ENCODE measurements at places on chromosomes 16 and 17.

DNA sequence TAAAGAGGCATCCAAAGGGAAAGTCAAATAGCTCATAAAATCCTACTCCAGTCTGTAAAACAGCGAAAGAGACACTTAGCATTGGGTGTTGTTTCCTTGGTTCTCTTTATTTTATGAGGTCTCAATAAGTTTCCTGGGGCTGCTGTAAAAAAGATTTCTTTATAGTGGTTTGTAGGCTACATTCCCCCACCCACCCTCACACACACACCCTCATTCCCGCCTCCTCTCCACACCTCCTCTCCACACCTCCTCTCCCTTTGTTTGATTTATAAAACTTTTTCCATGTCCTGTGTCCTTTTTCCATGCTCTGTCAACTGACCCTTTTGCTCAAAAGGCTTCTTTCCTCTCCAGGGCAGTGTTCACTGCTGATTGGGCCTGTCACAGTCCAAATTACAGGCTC, 178.9 kb upstream of the SOX9 start:
- no peak for DNase-seq

DNA sequence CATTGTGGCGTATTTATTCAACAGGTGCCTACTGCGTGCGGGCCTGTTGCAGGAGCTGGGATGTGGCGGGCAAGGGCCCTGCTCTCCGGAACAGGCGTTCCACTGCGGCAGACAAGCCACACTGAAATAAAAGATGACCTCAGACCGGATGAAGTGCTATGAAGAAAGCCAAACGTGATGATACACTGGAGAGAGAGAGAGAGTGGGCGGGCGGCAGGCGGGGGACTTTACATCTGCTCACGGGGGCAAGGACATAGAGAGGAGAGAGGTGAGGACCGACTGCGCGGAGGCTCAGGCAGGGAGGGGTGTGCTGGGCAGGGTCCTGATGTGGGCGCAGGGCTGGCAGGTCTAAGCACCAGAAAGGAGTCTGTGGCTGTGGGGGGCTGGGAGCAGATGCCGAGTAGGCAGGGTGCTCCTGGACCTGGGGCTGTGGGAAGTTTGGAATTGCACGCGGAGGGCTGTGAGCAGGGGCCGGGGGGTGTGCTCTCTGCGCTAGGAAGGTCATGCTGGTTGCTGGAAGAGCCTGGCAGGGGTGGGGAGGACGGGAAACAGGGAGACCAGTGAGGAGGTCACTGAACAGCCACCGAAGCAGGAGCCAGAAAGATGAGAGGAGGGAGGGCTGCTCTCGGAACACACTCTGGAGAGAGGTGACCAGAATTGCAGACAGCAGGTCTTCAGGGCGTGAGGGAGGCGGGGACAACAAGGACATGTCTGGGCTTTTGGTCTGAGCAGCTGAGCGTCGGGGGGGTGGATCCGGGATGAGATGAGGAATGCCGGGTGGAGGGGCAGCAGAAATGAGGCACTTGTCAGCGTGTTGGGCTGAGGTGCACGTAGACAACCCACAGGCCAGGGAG, 9.9 kb downstream of the MXRA7 start:
- DNase-seq: no peak

DNA sequence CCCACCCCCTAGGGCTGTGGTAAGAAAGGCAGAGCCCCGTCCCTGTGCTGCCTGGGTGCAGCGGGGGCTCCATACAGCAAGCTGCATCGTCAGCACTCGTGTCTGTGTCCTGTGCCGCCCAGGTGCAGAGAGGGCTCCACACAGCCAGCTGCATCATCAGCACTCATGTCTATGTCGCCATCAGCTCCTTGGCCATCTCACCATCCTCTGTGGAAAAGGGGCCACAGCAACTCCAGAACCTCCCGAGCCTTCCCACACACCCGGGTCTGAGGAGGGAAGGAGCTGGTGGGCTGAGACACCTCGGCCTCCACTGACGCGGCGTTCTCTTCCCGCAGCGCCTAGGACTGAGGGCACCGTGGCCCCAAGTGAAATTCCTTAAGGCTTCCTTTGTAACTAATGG, 72.9 kb upstream of the CHMP6 start:
- no peak for DNase-seq

GRCh38 chr16:3461151-3461550, 17.7 kb downstream of the NAA60 start:
- peak; percentile 77 for DNase-seq

GRCh38 chr16:14569213-14569612, 60.8 kb downstream of the PARN start:
- DNase-seq: no peak

- DNase-seq: peak; percentile 87
Measured at GRCh38 chr16:89764711-89765201, 43.4 kb downstream of the ZNF276 start.

- no peak for DNase-seq
Measured at GRCh38 chr17:30200106-30200505, 35.4 kb downstream of the SLC6A4 start.

GRCh38 chr16:48067388-48067787, 88.4 kb downstream of the ABCC12 start:
- no peak for DNase-seq

GRCh38 chr17:81537856-81538555, 9.8 kb downstream of the FSCN2 start:
- no peak for DNase-seq

DNA sequence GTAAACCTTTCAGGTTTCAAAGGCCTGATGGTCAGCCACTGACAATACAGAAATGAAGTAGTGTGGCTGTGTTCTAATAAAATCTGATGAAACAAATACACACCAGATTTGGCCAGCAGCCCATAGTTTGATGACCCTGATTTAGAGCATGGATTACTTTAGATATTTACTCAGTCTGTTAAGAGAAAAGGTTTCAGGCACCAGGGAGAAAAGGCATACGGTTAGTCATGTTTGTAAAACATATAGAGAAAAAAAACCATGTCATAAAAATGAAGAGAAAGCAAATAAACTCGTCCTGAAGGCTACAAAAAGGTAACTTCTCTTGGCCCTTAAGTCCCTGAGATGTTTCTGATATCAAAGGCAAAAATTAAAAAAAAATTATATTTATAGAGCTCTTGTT, 112.1 kb downstream of the ADAMTS18 start:
- no peak for DNase-seq

DNA sequence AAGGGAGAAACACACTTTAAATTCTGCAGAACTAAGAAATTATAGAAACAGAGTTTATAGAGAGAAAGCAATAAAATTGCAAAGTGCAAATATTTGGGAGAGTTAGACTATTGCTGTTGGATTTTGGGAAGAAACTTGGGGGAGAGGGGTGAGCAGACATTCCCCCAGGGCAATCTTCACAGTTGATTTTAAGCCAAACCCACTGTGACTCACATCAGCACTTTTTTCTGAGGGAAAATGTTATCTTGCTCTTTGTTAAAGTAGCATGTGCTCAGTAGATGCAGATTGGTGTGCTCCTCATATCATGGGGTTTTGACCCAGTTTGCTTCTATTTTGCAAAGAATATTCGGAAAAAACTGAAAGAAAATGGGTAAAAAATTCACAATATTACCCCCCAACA, 367.6 kb downstream of the CDH11 start:
- DNase-seq: no peak

- DNase-seq: no peak
Measured at GRCh38 chr17:8144401-8145231, 7.6 kb downstream of the PER1 start.

- no peak for DNase-seq
Measured at GRCh38 chr16:3328643-3329042, 23.3 kb downstream of the ZNF75A start.

DNA sequence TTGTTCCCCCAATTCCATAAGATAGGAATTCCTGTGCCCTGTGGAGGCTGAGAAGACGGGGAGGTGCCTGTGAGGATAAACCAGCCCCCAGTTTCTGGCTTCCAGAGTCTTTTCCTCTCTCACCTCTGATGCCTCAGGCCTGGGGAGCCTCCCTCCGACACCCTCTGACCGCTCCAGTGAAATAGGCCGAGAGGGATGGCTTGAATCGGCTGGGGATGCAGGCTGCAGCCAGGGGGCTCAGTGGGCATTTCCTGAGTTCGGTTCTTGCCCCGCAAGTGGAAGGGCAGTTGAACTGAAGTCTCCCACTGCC, 339.4 kb downstream of the SEC14L1 start:
- DNase-seq: no peak

DNA sequence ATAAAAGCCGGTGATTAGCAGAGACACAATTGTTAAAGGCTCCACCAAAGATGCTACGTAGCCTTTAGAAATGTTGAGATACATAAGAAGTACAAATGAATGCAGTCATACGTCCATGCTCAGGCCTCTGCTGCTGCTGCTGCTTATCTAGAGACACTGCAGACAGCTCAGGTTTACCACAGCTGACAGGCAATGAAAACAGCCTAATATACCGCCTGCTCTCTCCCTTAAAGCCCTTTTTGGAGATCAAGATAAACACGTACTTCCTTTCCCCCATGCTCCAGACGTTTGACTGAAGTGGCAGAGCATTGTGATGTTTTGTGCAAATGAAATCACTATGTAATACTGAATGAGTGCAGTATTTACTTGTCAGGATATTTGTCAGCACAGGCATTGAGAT, 185.3 kb downstream of the AATF start:
- DNase-seq: peak; percentile 82

GRCh38 chr17:44906010-44906646, 6.9 kb upstream of the EFTUD2 start:
- DNase-seq: no peak

DNA sequence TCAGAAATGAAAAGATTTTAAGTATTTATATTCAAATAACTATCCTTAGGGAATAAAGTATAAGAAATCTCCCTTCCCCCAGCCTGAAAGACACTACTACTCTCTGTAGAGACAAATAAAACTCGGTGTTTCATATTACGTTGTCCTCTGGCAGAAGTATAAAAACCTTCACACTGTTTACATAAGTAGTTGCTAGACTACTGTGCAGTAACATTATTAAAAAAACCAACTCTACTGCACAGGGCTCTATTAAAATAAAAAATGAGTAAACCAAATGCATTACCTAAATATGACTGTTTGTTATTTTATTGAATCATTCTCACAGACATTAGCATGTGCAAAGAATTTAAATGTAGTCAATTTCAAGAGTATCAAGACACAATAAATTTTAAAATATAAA, 67.4 kb downstream of the MED13 start:
- no peak for DNase-seq

DNA sequence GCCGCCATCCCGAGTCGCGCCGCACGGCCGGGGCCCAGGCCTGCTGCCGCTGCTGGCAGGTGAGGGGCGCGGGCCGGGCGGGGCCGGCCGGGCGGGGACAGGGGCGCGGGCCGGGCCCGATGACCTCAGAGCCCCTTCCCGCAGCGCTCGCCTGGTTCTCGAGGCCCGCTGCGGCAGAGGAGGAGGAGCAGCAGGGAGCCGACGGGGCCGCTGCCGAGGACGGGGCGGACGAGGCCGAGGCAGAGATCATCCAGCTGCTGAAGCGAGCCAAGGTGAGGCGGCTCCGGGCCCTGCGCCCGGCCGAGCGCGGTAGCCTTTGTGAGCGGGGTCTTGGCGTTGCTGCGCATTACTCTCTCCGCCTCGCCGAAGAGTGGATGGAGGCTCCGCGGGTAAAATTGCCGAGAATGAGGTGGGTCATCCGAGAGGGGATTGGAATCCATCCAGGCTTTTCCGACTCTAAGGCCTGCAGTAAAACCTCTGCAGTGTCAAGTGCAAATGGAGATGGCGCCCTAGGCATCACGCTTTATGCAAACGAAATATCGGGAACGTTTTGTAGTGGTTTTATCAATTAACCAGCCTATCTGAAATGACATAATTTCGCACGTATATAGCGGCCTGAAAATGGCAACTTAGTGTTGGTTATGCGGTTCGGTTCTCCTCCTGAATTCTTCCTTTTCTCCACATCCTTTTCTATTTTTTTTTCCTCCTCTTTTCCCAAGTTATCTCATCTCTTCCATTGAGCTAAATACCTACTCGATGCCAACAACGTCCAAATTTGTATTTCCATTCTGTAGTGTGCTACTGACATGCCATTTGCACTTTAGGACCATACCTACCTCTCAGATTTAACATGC, 577 bp downstream of the TTC19 start:
- DNase-seq: no peak

DNA sequence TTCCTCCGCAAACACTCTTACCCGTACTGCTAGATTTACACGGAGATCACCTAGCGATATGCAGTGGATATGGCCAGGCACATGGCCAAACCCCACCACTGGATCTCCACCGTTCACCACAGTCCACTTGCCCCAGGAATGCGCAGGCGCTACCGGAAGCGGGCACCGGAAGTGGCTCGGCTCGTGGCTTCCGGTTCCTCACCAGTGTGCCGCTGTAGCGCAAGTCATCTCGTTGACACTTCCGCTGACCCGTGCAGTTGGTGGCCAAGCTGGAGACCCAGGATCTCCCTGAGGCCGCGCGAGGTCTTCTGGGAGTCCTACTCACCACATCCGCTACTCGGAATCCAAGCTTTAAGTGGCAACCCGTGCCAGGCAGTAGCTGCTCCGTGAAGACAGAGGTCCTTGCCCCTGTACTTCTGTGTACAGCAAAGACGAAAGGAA, 11.5 kb downstream of the ZNF597 start:
- peak; percentile 28 for DNase-seq

DNA sequence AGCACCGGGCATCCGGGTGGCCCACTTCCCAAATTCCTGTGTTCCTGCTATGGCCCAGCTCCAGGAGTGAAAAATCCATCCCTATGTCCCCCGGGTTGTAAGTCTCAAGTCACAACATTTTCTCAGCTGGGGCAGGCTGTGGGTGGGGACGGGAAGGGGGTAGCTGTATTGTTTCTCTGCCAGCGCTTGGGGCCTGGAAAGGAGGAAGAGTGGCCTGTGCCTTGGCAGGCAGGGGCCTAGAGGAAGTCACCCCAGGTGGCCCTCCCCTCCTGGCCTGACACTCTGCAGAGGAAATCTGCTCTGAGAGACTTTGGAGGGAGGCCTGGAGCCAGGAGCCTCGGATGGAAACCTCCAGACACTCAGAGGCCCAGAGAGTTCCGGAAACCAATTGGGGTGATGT, 10.6 kb upstream of the SCN4A start:
- DNase-seq: no peak

- peak; percentile 83 for DNase-seq
Measured at GRCh38 chr17:58317421-58318064, 11.1 kb downstream of the TSPOAP1 start.

GRCh38 chr17:44867841-44868240, 20.2 kb downstream of the HIGD1B start:
- no peak for DNase-seq

Measured in hematopoietic multipotent progenitor cell (in vitro differentiated cells).